WTC11 (cell line): ENCODE measurements at places on chromosomes 2 and 18.

DNA sequence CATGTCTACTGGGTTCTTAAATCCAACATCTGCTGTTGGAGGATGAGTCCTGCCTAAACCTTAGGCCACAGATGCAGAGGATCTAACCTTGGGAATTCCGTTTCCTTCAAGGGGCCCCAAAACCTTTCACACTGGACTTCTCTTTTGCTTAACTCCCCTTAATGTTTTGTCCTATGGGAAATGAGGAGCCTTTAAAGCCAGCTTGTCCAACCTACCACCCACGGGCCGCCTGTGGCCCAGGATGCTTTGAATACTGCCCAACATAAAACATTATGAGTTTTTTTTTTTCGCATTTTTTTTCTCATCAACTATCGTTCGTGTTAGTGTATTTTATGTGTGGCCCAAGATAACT, 157.2 kb upstream of the SLC1A4 start:
- no peak for DNase-seq

DNA sequence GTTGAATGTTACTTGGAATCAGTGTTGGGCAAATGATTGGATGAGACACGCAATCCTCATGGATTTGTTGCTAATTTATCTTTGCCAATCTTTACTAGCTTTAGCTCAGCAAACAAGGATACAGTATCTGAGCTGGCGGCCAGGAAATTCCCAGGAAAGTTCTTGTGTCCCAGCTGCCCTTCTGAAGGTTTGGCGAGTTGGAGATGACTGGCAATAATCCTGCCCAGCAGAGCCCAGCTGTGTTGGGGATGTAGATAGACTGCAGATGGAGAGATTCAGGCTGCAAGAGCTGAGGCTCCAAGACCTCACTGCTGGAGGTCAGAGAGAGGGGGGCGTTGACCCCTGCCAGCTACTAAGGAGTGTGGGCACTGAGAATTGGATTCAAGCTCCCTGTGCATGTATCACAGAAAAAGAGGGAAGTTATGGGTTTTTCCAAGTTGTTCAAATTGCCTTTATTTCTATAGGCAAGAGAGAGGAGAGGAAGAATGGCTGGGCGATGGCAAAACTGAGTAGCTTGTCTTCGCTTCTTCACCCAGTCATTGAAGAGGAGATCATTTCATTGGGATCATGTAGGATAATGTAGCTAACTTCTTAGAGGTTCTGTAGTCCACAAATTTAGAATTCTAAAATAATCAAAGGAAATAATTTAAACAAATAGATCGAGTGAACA, 506.8 kb upstream of the LRATD1 start:
- DNase-seq = no peak

- peak; percentile 33 for DNase-seq
Measured at GRCh38 chr18:57533006-57533867, 53.3 kb downstream of the FECH start.

DNA sequence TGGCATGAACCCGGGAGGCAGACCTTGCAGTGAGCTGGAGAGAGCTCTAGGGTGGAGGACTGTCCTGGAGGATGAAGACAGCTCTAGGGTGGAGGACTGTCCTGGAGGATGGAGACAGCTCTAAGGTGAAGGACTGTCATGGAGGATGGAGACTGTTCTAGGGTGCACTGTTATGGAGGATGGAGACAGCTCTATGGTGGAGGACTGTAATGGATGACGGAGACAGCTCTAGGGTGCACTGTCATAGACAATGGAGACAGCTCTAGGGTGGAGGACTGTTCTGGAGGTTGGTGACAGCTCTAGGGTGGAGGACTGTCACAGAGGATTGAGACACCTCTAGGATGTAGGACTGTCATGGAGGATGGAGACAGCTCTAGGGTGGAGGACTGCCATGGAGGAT, 21.1 kb upstream of the KCNG2 start:
- no peak for DNase-seq

GRCh38 chr2:84160453-84160852, 298.6 kb downstream of the SUCLG1 start:
- no peak for DNase-seq

DNA sequence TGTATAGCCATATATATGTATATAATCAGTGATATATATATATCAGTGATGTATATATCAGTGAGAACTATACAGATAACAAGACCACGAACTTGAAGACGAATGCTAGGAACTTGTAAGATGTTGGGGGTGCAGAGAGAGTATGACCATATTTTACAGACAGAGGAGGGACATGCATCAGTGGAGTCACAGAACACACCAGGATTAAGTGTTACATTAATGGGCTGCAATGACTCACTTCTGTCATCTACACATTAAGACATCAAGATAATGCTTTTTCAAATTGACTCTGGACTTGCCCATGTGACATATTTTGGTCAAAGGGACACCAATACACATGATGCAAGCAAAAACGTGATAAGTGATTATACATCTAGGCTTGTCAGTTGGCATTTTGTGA, 501.0 kb downstream of the LRRTM4 start:
- DNase-seq = no peak

- no peak for DNase-seq
Measured at GRCh38 chr18:47574966-47575365, 323.5 kb upstream of the SKOR2 start.

GRCh38 chr2:163719331-163719730, 16.5 kb downstream of the FIGN start:
- DNase-seq = no peak

DNA sequence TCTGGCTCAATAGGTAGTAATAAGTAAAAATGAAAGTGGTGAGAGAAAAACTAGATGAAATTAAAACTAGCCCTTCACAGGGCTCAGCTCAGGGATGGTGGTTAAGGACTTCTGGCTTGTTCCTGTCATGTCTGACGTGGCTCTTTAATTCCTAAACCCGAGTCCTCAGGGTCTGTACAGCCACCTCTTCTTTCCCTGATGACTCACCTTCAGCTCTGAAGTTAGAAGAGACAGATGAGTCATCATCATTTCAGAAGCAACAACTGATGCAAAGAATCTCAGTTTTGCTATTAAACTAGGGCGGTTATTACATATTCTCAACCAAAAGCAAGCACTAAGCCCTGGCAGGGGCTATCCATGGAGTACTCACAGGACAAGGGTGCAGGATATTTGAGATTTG, 24.0 kb upstream of the ITGB6 start:
- DNase-seq = no peak

DNA sequence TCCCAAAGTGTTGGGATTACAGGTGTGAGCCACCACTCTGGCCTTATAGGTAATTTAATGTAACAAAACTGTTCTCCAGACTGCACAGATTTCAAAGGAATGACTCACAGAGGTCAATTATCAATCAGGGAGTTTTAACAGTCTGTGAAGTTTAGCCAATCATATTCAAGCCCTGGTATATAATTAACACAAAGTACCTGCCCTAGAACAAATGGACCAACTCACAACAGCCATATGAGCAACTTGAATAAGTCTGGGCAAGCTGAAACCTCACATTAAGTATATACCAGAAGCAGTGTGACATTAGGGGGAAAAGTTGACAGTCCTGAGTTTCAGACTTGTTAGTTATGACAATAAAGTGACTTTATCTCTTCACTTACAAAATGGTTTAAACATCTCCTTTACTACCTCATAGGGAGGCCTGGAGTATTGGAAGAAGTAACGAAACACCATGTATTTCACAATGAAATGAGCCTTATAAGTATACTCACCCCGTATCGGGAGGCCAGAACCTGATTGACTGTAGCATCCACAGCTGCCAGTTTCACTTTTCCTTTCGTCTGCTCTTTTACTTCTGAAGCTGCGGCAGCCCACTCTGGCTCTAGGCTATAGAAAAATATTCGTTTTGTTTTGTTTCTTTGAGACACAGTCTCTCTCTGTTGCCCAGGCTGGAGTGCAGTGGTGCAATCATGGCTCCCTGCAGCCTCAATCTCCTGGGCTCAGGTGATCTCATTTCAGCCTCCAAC, 22.2 kb downstream of the PDIA6 start:
- no peak for DNase-seq
